Left cardiac atrium (tissue), 4 donors: ENCODE measurements at places on chromosomes 5 and 9. TPM values are rescaled to one million over a fixed set of nuclear protein-coding genes. Genes with fewer than 3 reads are reported as not detected.

- no peak for DNase-seq
These were observed 17.9 kb downstream of the ADGRD2 start for GRCh38 chr9:124468061-124468740.

SLC6A7 gene
- not detected for total RNA-seq

- no peak for DNase-seq
These were observed 58.9 kb downstream of the AUH start for GRCh38 chr9:91302831-91303230.

DNA sequence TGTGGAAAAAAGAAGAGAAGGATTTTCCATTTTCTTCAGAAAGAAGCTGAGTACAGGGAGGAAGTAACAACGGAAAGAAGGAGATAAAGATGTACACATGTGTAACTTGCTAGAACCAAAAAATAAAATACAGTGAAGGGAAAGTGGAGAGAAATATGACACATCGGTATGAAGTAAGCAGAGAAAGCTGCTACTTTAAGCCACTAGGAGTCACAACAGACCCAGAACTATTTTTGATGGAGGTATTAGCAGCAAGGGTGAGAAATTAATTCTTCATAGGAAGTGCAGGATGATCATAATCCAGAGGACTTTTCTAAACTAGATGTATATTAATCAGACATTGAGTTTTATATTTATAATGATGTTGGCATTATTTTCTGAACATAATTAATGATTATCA lies 88.5 kb downstream of the FAM174A start:
- no peak for DNase-seq

SLC4A9 gene
- 0.09 TPM for total RNA-seq

DNA sequence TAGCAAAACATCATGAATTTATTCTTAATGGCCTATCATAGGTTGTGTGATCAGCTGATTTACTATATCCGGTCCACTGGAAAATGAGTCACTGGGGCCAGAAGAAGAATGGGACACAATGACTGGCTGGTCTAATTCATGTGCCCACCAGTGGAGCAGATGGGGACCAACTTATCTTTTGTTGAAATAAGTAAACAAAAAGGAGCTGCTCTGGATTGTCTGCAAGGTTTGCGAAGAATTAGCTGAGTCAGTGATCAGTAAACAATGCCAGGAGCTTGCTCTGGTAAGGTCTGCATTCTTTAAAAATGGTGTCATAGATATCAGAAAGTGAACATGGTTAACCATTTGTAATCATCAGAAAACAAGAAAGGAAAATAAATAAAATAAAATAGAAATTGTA lies 128.0 kb downstream of the RASEF start:
- DNase-seq, result no peak

- DNase-seq, result no peak
These were observed 211.5 kb upstream of the TAS2R1 start for GRCh38 chr5:9841516-9842170.

C9orf152 gene
- total RNA-seq, result not detected

WHRN gene
- 7.0 TPM for total RNA-seq

GRCh38 chr5:157198277-157198986 lies 17.8 kb downstream of the ITK start:
- no peak for DNase-seq

CCNJL gene
- 5.5 TPM for total RNA-seq

DNA sequence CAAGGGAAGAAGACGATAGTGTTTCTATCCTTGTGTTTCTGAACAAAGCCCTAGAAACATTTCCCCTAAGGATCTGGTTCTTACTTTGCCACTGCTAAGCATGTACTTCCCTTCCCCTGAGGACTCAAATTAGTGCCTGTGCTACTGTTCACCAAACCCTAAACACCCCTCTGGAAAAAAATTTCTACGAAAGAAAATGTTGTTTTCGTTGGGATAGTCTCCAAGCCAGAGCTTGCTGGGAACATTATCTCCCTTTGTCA lies 294.6 kb downstream of the BNC2 start:
- no peak for DNase-seq

DNA sequence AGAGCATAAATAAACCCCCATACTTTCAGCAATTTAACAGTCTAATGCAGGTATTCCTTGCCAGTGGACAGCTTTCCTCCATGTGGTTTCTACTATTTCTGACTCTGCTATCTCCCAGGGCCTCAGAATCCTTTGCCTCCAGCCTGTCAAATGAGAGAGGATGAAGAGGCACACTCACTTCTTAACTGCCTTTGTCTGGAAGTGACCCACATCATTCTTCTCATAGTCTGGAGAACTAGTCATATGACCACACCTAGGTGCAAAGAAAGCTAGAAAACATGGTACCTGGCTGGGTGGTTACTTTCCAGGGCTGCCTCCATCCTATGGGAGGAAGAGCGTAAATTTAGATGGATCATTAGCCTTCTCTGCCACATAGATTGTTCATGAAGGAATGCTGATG lies 22.5 kb downstream of the PALM2AKAP2 start:
- no peak for DNase-seq

DNA sequence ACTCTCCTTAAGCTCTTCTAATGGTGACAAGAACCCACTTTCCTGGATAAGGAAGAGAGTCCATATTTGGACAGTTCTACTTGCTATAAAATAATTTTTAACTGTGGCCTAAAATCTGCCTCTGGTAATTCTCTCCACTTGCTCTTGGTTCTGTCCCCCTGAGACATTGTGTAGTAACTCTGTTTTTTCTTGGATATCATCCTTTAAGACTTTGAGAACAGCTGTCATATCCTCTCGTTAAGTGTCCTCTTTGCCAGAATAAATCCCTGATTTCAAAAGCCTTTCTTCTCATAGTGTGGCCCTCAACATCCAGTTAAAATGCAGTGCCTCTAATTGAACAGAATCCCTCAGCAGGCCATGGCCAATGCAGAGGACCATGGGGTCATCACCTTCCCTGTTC lies 101.5 kb downstream of the ARHGEF28 start:
- DNase-seq, result no peak

TPPP gene
- total RNA-seq, result 25.0 TPM

RMRP gene
- total RNA-seq, result 22,490 TPM

GDNF gene
- total RNA-seq, result 0.26 TPM

- DNase-seq, result no peak
These were observed 3.1 kb downstream of the TMED9 start for GRCh38 chr5:177595026-177595585.

DNA sequence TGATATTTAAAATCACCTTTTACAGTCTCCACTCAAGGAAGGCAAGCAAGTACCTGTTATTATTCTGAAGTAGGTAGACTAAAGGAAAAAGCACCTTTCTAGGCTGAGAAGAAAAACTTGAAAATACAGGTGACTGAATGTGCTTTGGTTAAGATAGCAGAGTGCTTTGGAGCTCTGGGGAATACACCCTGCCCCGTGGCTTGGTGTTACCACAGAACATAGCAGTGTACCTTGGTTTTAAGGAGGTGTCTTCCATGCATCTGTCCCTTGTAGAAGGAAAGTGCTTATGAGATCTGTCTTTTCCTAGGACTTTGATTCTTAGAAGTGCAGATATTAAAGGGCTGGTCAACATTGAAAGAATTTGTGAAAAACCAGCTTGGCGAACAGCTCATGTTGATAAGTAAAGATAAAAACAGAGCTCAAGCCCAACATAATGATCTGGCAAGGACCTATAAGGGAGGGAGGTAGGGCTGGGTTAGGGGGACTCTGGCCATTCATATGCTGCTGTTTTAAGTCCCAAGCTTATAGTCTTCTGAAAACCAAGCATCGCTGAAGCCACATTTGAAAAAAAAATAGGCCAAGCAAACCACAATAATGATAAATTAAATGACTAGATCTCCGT lies 66.8 kb downstream of the ZNF608 start:
- no peak for DNase-seq
